Stimulated activated CD8-positive, alpha-beta memory T cell treated with anti-CD3 and anti-CD28 coated beads, Interleukin-4, amount 100 ng/mL, for 1 hour (primary cell): ENCODE measurements at places on chromosomes 7 and 10.
A peak's percentile ranks its signal among the peaks of the same experiment; 100 is the strongest.

GRCh38 chr10:95434583-95434982, 126.6 kb downstream of the SORBS1 start:
- DNase-seq = no peak

DNA sequence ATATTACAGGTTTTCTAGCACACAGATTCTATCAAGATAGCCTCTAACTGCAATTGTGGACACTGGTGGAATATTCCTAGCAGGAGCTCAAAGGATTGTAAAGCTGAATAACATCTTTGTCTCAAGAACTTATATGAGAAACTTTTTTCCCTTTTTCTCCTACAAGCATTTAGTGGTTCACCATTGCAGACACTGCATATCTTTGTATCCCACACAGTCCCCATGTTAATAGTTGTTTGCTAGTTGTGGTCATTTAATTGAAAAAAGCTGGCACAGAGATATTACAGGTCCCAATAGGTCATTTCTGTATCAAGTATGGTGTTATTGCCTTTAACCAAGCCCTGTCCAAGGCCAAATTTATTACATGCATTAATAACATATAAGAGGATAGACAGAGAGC, 226.2 kb upstream of the TCF7L2 start:
- DNase-seq = no peak

DNA sequence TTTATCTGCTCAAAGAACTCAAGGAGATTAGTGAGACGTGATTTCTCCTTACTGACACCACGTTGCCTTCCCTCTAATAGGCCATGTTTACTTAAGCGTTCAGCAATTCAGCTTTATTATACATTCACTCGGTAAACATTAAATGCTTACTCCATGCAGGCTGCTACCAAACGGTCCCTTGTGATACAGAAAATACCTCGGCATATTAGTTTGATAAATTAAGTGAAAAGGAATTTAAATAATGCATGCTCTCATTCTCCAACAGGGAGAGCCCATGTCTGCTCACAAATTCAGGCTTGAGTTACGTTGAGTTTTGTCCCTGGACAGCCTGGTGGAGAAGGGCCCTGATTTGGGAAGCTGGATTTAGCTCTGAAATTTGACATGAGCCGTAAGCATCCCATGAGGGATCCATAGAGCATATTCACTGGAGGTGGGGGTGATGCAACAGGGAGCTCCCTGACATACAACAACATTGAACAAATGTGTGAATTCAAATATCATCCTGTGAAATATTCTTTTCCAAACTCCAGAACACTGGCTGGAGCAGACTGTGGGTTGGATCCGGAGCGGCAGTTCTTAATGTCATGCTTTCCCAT, 86.3 kb downstream of the TBXAS1 start:
- DNase-seq = no peak

GRCh38 chr7:68394131-68394530, 1204.1 kb upstream of the AUTS2 start:
- no peak for DNase-seq

- DNase-seq = no peak
These were observed 102.9 kb upstream of the CCDC6 start for GRCh38 chr10:60009276-60009675.

DNA sequence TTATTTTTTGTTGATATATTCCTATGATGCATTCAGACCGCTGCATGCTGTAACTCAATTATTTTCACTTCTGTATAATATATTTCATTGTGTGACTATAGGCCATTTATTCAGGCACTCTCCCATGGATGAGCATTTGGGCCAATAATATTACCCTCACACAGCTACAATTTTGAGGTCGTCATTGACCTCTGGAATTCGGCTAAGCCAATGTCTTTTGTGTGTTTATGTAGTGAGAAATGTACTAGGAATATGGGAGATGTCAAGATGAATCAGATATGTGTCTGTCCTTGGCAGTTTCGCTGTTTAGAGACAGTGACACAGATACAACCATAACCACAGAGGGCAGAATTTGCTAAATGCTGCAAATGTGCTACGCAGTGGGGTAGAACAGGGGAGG, 474.2 kb downstream of the ADRA2A start:
- DNase-seq = no peak

DNA sequence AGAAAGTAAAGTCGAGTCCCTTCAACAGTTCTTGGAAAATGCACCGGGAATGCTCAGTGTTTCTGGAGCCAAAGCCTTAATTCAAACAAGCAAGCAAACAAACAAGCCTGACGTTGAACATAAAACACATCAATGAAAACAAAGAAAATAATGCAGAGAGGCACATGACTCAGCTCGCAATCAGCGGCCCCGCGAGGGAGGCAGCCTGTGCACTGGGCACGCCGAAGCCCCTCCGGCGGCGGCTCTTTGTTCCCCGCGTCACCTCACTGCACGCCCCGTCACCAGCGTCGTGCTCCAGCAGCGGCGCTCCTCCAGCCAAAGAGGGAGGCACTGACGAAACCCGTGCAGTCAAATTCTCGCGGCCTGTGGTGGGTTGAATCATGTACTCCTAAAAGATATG, 151.5 kb downstream of the DNAJB6 start:
- DNase-seq = no peak

- no peak for DNase-seq
These were observed 52.6 kb upstream of the TMEM106B start for GRCh38 chr7:12158334-12159060.

- no peak for DNase-seq
These were observed 160.2 kb downstream of the SH2D4B start for GRCh38 chr10:80697926-80698325.

DNA sequence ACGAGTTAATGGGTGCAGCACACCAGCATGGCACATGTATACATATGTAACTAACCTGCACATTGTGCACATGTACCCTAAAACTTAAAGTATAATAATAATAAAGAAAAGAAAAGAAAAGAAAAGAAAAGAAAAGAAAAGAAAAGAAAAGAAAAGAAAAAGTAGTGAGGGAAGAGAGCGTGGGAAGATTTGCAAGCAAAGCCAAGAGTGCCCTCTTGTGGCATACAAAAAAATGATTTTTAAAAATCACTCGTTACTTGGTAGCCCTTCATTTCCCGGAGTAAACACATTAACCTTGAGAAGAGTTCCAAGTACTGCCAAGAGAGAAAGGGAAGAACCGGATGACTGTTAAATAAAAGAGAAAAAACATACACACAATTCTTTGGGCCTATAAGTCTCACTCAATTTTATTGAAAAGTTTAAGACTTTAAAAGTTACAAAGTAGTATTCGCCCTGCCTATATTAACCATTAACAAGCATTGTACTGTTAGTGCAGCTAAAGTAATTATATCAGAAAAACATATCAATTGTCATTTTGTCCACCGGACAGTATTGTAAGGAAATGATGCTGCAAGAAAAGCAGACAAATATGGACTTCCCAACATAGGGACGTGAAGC, 6.2 kb upstream of the CH25H start:
- no peak for DNase-seq

- DNase-seq = no peak
These were observed 186.3 kb downstream of the ETV1 start for GRCh38 chr7:13803134-13803533.

DNA sequence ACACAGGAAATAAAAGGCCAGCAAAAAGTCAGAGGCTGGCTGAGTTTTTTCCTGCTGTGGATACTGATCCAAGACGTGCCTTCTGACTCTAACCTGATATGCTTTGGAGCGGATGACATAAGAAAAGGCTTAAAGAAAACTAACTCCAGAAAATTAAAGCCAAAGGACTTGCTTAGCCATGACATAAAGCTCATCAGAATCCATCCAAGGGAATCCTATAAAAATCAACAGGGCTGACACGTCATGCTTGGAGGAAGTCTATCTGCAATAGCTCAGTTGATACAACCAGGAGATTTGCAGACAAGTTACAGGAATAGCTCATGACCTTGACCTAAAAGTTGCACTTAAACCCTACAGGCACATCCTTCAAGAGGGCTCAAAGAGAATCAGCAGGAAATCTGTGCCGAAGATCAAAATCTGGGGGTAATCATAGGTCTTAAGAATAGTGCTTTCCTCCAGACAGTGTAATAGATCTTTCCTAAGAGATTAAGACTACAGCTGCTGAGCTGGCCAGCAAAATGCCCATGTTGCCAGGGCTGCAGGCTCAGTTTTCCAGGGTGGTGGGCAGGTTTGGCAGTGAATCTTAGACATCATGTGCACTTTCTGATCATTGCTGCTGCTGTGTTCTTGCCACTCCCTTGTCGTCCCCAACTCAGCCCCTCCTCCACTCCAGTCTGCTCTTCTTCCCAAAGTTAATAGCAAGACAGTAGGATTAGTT, 111.5 kb upstream of the SVIL start:
- no peak for DNase-seq

DNA sequence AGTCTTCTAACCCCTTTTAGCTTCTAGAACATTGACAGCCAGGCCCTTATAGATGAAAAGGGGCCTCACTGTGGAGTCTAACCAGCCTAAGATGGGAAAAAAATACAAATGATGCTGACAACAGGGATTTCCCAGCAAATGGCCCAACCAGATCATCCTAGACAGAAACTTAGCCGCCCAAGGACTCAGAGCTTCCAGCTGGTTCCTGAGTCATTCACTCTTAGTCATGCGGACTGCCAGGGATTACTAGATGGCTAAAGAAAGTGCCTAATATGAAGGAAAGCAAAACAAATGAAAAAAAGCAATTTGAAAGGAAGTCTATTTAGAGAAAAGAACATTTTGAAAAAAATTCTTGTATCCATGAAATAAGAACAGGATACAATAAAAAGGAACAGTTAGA, 23.7 kb downstream of the TSPAN14 start:
- no peak for DNase-seq

DNA sequence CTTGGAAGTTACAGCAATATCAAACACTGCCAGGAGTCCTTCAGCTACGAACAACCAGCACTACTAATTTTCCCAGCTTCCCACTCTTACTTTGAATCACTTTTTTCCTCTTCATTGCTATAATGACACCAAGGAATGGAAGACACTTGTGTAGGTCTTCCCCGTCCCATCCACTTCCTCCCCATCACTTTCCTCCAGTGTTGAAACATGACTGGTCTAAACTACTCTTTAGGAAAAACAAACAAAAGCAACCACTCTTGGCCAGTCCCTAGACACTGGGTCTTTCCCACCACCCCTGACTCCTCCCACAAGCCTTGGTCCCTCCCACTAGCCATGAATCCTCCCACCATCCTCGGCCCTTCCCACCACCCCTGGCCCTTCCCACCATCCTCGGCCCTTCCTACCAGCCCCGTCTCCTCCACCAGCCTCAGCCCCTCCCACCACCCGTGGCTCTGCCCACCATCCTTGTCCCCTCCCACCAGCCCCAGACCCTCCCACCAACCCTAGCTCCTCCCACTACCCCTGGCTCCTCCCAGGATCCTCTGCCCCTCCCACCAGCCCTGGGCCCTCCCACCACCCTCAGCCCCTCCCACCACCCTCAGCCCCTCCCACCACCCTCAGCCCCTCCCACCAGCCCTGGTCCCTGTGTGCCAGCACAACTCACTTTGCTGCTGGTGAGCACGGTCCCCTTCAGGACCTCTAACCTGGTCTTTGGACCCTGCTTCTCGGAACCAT, 68.5 kb downstream of the CXCL12 start:
- DNase-seq = no peak

GRCh38 chr7:98745722-98746318, 124.0 kb downstream of the TMEM130 start:
- peak; percentile 45 for DNase-seq

- DNase-seq = no peak
These were observed 119.8 kb downstream of the CACNA2D1 start for GRCh38 chr7:82323806-82324205.

DNA sequence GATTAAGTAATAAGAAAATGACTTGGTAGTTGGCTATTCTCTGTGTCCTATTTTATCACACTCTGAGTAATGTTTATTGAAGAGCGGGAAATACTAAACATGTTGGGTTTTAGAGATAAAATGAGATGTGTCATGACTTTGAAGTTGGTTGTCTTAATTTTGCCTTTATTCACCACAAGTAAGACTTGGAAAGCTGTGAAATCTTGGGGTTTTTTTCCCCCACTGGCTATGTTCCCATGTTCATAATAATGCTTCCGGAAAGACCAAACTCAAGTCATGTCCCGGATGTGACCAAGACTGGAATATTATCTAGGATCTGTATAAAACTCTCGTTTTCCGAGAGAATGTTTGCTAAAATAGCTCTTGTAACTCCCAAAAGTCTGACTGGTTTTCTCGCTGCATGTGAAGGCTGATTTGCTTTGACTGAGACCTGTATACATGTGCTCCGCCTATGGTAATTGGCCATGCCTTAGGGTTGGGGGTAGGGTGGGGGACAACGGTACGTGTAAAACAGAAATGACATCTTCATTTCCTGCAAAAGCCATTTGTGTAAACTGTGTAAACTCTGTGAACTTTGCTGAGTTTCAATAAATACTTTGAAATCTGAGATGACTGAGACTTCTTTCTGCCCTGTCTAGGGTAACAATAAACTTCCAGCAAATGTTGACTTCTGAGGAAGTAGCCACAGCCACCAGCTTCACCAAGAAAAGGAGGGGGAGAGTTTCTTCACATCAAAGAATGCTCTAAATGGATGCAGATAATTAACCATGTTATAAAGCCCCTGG, 169.6 kb downstream of the ZNF365 start:
- no peak for DNase-seq

GRCh38 chr10:114337510-114338462, 66.5 kb downstream of the AFAP1L2 start:
- no peak for DNase-seq

DNA sequence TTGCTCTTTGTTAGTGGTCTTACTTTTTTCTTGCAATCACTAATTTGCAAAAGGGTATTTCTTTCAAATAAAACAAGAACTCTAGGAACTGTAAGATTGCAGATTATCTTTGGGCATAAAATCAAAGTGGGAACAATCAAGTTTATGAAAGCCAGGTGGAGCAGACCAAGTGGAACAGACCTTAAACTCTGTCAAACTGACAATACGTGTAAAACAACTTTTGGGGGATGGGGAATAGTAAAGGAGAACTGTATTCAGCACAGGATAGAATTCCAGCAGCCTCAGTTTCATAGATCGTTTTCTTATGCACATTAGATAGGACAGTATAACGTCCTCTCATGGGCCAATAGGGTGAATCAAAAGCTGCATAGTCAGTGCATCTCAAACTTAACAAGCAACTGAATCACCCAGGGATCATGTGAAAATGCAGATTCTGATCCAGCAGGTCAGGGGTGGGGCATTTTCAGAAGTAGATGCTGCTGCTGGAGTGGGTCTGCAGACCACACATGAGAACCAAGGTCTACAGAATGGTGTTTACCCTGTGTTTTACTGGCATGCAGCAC, 120.7 kb downstream of the PIP4K2A start:
- DNase-seq = no peak

DNA sequence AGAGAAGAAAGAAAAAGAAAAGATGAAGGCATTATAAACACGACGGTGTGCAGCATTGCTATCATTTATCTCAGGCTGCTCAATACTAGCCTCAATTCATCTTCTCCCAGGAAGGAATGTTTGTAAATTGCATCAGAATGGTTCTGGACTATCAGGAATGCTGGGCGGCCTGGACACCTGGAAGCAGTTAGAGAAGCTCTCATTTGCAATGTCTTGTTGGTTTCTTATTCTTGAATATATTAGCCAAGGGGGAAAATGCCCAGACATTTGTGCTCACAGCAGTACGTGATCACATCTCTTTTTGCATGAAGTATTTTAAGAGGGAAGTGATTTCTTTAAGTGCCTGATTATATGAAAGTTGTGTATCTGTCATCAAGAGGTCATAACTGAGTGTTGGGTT, 85.6 kb upstream of the IMMP2L start:
- DNase-seq = no peak

GRCh38 chr7:65477326-65477725, 103.7 kb downstream of the ZNF92 start:
- no peak for DNase-seq
